Aorta (tissue), 5 donors: ENCODE measurements at places on chromosomes 6 and 20. TPM values are rescaled to one million over a fixed set of nuclear protein-coding genes. Genes with fewer than 3 reads are reported as not detected.

GRCh38 chr6:45677381-45678284 is 299.9 kb upstream of the SUPT3H start:
- no peak for DNase-seq

GRCh38 chr20:20366551-20366875 is 1.4 kb upstream of the INSM1 start:
- no peak for DNase-seq

DNA sequence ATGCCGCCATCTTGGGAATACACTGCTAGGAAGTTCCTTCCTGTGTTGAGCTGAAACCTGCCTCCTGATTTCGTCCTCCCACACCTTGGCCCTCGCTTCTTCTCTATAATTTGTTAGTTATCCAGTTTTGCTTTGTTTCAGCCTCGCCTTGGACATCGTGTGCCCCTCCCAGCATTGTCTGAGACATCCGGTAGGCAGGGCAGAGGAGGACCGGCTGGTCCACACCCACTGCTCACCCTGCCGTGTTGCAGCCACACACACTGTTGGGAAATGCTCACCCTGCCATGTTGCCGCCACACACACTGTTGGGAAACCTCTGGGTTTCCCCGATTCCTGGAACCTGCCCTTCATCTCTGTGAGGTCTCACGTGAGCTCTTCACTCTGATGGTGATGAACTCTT is 105.1 kb downstream of the CDH4 start:
- DNase-seq: peak; percentile 9

NOTCH4 gene
- 64.4 TPM for total RNA-seq

DNA sequence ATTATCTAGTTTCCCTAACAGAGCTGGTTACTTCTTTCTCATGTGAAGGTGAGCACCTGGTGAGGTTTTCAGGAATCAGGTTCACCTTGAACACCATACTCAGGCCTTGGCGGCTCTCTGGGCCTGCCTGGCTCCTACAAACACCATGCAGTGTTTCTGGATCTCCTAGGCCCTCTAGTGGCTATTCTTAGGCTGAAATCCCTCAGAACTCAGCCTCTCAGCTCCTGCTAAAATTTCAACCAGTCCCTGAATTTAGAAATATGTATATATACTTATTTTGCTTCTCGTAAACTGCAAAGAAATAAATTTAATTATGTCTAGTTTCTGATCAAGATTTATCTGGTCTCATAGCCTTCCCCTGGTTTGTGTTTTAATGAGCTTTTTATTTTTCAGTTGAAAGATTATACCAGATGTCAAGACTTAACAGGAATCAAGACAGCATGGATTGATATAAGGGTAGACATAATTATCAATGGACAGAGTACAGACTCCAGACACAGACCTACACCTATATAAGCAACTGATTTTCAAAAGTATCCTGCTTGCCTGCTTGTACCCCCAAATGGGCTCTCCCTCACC is 55.9 kb downstream of the ANKEF1 start:
- DNase-seq: no peak

- DNase-seq: no peak
These were observed 273.0 kb downstream of the TFAP2A start for GRCh38 chr6:10141746-10142443.

DNA sequence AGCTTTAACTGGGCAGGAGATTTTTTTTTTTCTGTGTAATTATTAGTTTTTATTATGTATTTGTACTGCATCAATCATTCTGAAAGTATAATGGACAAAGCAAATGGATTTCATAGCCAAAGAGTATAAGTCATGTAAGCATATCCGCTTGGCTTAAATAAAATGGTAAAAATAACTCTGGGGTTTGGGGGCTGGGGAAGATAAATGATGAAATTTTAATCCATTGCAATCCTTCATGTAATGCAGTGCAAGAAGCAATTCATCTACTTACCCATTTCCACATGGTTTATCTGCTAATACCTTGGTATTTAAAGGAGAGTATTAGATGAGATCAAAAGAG is 781.4 kb downstream of the QKI start:
- no peak for DNase-seq

GRCh38 chr6:106974999-106975737 is 639 bp upstream of the CD24 start:
- peak; percentile 78 for DNase-seq

TRAPPC3L gene
- total RNA-seq: 0.36 TPM

- DNase-seq: peak; percentile 27
These were observed 107.2 kb downstream of the RNASET2 start for GRCh38 chr6:166848979-166849748.

GRCh38 chr6:108942556-108943492 is 94.6 kb downstream of the ARMC2 start:
- DNase-seq: no peak

GRCh38 chr6:124294574-124295200 is 491.0 kb downstream of the NKAIN2 start:
- DNase-seq: no peak
